RPMI7951 (cell line): ENCODE measurements at places on chromosomes 6 and 20.

GRCh38 chr6:47489995-47490394, 12.4 kb downstream of the CD2AP start:
- no peak for DNase-seq

- DNase-seq = peak; percentile 40
These were observed 58.0 kb downstream of the BLOC1S5 start for GRCh38 chr6:8006208-8006607.

GRCh38 chr6:42522942-42523814, 40.7 kb upstream of the UBR2 start:
- DNase-seq = peak; percentile 72

- no peak for DNase-seq
These were observed 30.9 kb downstream of the LBP start for GRCh38 chr20:38377039-38377685.

GRCh38 chr6:46290421-46291274, 119.9 kb upstream of the ENPP5 start:
- DNase-seq = no peak

- DNase-seq = no peak
These were observed 13.5 kb upstream of the DACT2 start for GRCh38 chr6:168333039-168333438.

DNA sequence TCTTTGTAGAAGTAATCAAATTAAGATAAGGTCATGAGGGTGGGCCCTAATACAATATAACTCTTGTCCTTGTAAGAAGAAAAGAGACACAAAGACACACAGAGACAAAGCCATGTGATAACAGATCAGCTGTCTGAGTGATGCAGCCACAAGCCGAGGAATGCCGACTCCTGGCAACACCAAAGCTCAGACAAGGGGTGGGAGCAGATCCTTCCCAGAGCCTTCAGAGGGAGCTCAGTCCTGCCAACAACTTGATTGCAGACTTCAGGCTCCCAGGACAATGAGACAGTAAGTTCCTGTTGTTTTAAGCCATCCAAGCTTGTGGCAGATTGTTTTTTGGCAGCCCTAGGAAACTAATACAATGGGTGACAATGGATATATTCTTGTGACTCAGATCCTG, 325.0 kb upstream of the AGPAT4 start:
- no peak for DNase-seq

GRCh38 chr20:5580940-5581708, 169.1 kb upstream of the SHLD1 start:
- DNase-seq = no peak

DNA sequence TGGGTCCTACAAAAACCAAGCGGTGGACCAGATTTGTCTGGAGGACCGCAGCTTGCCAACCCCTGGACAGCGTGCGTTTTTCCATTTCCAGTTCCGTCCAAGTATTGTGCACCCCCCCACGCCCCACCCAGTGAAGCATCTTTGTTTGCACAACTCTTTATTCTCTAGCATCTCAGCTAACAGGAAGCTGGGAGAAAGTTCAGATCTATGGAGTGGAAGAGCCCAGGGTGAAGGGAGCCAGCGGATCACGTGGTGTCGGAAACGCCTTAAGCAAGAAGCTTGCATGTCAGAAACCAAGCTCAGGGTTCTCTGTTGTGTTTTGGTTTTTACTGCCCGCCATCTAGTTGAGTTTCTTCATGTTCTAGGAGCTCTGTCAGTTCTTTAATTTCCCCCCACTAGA, 29.9 kb downstream of the ARID1B start:
- peak; percentile 92 for DNase-seq
